Islet precursor cell (in vitro differentiated cells): ENCODE measurements at places on chromosomes 2 and 18.

GRCh38 chr2:27078267-27079194 lies at the start of gene EMILIN1:
Gene EMILIN1, plus strand, starts transcription at chr2:27078615. Its CDS starts 451 bp downstream, at chr2:27079066.
- DNase-seq, result peak; percentile 70

DNA sequence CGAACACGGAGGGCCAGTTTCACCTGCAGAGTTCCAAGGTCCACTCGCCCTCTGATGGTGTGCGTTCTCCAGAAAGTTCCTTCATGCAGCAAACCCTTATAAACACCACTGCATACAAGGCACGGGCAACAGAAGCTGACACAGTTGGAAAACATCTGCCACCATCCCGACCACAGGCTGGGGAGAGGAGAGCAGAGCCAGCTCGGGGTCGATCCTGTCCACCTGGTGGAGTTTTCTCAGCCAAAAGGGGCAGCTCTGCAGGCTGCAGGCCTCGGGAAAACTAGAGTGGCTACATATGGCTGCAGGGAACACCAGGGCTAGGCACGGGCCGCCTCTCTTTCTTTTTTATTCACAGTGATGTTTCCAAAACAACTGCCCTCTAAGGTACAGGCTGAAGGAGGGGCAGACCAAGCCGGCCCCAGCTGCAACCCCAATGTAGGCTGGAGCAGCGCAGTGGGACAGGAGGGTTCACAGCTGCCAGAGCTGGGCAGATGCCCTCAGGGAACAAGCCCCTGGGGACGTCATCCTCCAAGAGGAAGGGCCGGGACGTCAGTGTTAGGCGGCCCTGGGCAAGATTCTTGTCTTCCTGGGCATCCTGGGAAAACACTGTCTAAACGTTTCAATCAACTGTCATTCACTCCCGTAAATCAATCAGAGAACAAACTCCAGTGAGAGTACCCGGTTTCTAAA lies 274.7 kb downstream of the TWIST2 start:
- no peak for DNase-seq

DNA sequence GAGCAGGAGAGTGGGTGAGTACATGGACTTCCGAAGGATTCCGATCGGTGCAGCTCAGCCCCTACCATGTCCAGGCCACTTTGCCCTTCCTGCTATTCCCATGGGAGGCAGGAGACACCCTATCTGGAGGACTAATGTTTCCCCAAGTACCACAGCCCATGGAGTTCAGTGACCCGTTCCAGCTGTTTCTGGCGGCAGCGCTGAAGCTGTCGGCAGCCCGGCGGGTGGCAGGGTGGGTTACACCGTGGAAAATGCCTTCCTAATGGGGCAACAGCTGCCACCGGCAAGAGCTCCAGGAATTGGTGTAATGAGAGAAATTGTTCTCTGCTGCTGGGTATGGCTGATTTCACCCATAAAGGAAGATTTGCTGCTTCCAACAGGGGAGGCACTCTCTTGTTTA lies 98.3 kb downstream of the MYCN start:
- DNase-seq, result no peak

DNA sequence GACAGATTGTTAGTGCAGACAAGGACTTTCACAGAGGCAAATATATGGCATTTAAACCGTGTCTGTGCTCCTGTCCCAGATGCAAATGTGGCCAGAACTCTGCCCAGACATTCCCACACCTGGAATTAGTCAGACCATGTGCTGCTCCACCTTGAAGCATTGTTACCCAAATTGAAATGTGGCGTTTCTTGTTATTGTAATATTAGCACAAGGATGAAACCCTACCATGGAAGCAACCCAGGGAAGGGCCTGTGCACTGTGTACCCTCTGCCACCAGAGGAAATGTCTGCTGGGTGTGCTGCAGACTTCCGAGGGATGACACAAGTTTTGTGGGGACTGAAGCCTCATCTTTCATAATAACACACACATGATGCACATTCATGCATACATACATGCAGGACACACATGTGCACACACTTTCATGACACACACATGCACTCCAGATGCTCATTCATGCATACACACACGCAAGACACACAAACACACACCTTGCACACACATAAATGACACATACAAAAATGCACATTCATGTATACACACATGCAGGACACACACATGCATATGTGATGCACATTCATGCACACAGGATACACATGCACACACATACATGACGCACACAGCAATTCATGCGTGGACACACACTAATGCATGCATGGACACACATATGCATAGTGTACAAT lies 133.2 kb upstream of the SNTG2 start:
- DNase-seq, result no peak

GRCh38 chr2:23606968-23607367 lies 222.0 kb downstream of the KLHL29 start:
- peak; percentile 96 for DNase-seq
